Upper lobe of left lung (tissue), 6 donors: ENCODE measurements at places on chromosomes 13 and 19. TPM values are rescaled to one million over a fixed set of nuclear protein-coding genes. Genes with fewer than 3 reads are reported as not detected.

DNA sequence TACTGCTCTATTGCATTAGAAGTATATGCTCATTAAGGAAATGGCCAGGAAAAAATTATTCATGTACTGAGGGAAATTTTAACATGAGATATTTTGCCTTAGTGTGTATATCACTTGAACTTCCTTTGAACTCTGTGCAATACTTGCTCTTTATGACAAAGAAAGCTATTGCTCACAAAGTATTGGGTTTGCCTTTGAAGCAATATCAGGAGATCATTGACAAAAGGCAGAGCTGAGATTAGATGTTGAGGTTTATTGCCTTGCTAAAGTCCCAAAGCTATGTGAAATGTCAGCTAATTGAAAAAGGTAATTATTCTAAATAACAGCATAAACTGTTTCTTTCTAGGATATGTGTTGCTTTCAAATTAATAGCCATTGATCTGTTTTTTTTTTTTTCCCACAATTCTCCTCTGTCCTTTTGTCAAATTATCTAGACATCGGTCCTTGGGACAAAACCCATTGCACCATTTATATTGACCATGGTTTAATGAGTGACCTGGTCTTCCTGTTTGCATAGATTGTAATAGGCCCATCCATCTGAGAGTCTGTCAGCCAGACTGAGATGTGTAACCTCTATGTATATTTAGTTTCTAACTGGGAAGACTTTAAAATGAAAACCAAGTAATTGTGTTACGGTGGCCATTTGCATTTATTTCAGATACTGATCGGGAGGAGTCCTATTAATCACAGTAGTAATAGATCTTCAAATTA is 752.7 kb upstream of the GPC6 start:
- no peak for DNase-seq
- no peaks in the 10 kb centered on the region for H3K36me3 ChIP-seq
- no peak overlapping the region for H3K27ac ChIP-seq
- H3K27me3 ChIP-seq: no peaks in the 10 kb centered on the region
- H3K4me1 ChIP-seq: no peaks in the 10 kb centered on the region

The PRRG2 gene
- 8.1 TPM for total RNA-seq

The CBY2 gene
- not detected for total RNA-seq

GRCh38 chr13:45989607-45990006 is 62.9 kb downstream of the ZC3H13 start:
- no peaks in the 10 kb centered on the region for H3K27me3 ChIP-seq
- H3K36me3 ChIP-seq: peaks cover 29% of the 10 kb centered on the region
- no peak overlapping the region for H3K27ac ChIP-seq
- no peaks in the 10 kb centered on the region for H3K4me1 ChIP-seq

The ZNF667 gene
- 2.0 TPM for total RNA-seq

DNA sequence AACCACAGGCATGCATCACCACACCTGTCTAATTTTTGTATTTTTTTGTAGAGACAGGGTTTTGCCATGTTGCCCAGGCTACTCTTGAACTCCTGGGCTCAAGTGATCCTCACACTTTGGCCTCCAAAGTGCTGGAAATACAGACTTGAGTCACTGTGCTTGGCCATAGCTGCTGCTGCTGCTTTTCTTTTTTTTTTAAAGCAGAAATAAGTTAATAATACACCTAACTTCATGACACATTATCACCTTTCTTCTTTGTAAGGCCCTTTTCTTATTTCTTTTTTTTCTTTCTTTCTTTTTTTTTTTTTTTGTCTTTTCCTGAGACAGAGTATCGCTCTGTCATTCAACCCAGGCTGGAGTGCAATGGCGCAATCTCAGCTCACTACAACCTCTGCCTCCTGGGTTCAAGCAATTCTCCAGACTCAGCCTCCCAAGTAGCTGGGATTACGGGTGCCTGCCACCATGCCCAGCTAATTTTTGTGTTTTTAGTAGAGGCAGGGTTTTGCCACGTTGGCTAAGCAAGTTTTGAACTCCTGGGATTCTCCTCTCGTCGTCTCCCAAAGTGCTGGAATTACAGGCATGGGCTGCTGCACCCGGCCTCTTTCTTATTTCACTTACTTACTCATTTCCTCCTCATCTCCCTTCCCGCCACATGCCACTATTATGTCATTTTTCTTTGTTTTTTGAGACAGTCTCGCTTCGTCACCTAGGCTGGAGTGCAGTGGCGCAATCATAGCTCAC is 8.7 kb downstream of the SHKBP1 start:
- no peaks in the 10 kb centered on the region for H3K4me1 ChIP-seq
- DNase-seq: peak; percentile 63
- peaks cover 43% of the 10 kb centered on the region for H3K36me3 ChIP-seq
- no peaks in the 10 kb centered on the region for H3K27me3 ChIP-seq
